ENCODE measurements at places on chromosomes 7 and 10.

DNA sequence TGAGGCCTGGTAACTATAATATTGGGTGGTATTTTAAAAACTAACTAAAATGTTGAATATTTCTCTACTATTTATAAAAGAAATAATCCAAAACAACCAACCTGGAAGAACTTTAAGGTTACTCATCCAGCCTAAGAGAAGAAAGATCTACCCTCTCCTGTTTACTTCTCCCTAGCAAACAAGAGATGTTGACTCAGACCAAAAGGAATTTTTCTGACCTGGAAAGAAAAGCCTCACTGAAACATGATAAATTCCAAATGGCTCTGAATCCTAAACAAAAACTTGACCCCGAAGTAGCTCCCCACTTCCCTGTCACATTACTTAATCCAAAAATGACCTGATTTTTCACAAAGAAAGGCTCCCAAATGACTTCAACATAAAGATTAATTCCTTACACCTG lies 101.2 kb downstream of the PARD3 start:
- no peak for DNase-seq

GRCh38 chr7:108135446-108136190 lies 5.5 kb upstream of the LAMB4 start:
- no peak for DNase-seq

GRCh38 chr7:25597946-25598345 lies 369.7 kb upstream of the NPVF start:
- DNase-seq, result no peak

DNA sequence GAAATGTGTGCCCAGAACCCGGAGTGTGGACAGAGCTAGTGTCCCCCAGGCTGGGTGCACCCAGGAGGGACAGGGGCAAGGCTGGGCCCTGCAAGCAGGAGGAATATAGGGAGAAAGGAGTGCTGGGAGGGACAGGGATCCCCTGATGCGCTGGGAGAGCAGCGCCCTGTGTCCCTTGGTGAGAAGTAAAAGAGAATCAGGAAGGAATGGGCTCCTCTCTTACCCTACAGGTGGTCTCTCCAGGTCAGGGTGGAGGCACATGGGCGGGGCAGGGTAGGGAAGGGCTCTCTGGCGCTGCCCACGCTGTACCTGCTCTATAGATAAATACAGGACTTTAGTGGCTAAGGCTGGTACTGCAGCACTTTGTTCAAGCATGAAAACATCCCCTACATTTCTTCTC lies 753.8 kb downstream of the GRID1 start:
- DNase-seq, result no peak

GRCh38 chr10:124152139-124153022 lies 59.0 kb upstream of the CHST15 start:
- DNase-seq, result no peak

GRCh38 chr10:59907918-59908807 lies 1.8 kb upstream of the CCDC6 start:
- DNase-seq, result peak; percentile 39

DNA sequence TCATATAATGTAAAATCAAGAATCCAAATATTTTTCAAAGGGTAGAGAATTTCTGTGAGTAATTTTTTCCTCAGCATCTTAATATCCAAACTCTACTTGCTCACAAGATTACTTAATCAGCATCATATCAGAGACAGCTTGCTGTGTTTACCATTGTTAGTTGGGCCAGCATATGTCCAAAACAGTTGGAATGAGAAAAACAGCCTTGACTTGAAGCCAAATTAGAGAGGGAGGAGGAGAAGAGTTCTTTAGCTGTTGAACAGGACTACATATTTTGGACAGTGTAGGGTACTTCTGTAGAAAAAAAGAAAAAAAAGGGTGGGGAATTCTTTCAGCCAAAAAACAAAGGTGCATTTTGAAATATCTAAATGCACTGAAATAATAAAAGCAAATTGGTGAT lies 69.8 kb downstream of the HDAC9 start:
- DNase-seq, result no peak

- DNase-seq, result peak; percentile 34
Measured at GRCh38 chr10:11986593-11987216, 55.9 kb downstream of the UPF2 start.

- no peak for DNase-seq
Measured at GRCh38 chr7:123460616-123461015, 73.8 kb downstream of the IQUB start.

DNA sequence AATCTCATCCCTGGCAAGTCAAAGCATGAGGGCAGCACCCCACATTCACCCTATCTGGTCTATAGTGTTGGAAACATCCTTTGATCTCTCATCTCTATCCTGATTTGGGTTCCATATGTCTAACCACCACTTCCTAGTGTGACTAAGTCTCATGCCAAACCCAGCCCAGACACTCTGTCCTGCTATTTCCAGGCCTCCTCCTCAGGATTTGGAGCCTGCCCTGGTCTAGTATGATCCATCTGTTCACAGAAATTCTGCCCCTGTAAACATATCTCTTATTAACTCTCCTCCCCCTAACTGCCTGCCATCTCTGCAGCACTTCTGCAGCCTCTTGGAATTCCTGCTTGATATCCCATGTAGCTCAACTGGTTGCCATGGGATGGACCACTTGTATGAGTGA lies 320.9 kb upstream of the IMMP2L start:
- no peak for DNase-seq

DNA sequence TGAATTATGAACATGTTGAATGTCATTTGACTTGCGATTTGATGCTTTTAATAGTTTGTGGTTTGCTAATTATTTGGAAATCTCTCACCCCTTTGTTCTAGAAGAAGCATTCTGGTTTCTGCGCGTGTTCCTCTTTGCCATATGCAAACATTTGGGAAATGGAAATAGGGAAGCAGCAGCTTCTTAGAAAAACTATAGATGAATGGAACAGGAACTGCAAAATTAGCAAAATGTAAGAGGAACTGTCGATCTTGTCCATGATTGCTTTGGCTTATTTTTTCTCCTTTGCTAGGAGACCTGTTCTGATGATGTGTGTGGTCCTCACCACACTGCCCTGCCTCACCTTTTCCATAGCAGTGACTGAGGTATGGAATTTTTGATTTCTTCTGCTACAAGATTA lies 19.0 kb downstream of the TMEM236 start:
- DNase-seq, result no peak

DNA sequence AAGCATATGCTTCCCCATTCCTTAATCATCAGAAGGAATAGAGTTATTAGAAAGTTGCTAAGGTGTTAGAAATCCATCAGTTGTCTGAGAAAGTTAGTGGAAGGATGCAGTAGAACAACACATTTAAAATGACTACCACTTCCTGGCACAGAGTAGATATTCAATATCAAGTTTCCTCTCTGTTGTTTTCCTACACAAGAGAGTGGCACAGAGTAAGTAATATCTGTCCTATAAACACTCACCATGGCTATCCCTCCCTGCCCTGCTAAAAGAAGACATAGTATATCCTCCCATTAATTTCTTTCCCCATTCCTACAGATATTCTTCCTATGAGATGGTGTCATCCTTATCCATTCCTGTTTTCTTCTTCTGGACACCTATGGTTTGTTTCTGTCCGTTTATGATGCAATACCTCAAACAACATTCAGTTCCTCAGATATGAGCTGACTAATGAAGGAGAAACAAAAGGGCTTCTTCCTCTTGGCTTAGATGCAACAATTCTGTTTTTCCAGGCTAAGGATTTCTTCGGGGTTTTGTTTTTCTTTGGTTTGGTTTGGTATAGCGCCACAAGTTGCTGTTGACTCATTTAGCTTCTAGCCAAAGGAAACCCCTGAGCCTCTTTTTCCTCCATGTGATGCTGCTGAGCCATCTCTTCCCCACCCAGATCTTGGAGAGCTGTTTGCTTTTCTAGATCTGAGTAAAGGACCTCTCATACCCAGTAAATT lies 32.9 kb upstream of the BPGM start:
- DNase-seq, result peak; percentile 97

GRCh38 chr7:80832006-80832405 lies 86.8 kb downstream of the SEMA3C start:
- no peak for DNase-seq

GRCh38 chr7:128726059-128726736 lies 13.0 kb upstream of the CALU start:
- no peak for DNase-seq

- no peak for DNase-seq
Measured at GRCh38 chr7:26195182-26195581, 5.4 kb downstream of the HNRNPA2B1 start.

DNA sequence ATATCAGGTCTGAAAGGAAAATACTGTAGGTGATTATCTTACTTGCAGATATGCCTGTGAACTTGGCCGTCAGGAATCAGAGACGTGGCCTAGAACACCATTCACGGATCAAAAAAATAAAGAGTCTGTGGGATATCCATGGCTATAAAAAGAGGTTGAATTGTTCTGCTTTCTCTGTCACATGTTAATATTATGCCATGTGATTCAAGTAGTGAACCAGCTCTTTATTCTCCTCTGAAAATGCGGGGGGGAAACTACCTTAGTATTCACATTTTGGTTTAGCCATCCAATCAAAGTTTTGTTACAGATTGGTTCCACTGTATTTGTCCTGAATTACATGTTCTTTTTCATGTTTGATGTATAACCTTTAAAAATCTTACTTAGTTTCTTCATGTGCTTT lies 120.5 kb downstream of the CCNY start:
- DNase-seq, result no peak
